ENCODE measurements at places on chromosomes 1 and 21.

DNA sequence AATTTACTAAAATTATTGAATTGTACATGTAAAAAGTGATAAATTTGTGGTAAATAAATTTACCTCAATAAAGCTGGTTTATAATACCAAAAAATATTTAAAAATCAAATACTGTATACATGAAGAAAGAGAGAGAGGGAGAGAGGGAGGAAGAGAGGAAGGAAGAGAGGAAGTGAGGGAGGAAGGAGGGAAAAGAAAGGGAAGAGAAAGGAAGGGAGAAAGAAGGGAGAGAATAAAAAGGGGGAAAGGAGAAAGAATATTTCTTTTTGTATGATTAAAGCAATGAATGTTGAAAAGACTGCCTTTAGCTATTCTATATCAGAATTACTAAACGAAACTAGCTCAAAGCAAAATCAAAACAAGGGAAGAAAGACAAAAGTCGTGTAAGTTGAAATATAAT, 150.0 kb downstream of the LRIG2 start:
- no peak for DNase-seq

DNA sequence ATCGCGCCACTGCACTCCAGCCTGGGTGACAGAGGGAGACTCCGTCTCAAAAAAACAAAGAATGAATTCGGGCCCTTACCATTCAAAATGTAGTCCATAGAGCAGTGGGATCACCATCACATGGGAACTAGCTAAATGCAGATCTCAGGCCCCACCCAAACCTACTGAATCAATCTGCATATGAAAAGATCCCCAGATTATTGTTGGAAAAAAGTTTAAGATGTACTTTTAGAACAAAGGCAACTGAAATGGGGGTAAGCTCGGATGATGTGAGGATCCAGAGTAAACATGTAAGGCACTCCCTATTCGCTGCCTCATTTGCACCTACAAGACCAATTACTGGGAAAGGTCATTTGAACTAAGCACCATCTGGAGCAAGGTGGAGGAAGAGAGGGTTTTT, 803 bp upstream of the FLAD1 start:
- DNase-seq: no peak

DNA sequence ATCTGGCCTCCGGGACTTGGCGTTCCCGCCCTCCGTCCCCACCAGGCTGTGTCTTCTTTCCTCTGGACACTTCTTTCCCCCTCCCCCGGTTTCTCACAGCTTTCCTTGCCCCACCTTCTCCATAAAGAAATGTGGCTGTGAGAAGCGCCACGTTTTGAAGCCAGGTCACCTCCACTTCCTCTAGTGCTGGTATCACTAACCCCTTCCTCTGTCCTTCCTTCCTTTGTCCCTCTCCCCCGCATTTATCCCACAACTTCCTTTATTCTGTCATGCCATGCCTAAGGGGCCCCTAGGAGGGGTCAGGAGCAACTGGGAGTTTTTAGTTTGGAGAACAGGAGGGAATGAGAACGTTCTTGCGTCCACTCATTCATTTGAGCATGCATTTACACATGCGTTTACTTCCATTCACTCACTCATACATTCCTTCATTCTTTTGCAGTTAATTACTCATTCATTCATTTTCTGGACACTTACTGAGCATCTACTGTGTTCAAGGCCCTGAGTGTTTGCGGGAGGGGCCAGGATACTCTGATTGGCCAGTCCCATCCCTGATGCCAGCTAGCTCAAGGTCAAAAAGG, 5.0 kb upstream of the ACOT11 start:
- DNase-seq: no peak

DNA sequence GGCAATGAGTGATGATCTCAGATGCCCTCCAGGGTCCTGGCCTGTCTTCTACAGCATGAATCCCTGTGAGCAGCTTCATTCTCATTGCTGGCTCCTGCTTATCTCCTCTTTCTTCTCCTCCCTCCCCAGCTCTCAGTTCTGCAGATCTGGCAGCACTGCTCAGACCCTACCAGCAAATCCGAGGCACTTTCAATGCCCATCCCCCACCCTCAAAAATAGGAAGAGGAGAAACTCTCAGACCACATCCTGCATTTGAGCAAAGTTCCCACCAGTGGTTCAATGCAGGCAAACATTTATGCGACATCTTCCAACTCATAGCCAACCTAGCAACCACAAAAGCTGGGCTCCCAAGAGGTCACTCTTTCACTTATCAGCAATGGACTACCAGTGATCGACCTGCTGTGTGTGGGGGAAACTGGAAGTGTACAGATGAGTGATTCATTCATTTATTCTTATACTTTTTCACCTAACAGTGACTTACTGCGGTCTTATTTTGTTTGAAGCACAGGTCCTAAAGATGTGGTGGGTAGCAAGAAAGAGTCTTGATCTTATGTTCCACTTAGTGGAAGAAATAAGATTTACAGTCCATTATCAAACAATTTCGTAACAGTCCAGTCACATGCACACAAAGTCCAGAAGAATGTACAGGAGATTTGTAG, 5.8 kb upstream of the CHI3L2 start:
- DNase-seq: no peak

GRCh38 chr21:17799414-17800164, 19.6 kb downstream of the C21orf91 start:
- no peak for DNase-seq

DNA sequence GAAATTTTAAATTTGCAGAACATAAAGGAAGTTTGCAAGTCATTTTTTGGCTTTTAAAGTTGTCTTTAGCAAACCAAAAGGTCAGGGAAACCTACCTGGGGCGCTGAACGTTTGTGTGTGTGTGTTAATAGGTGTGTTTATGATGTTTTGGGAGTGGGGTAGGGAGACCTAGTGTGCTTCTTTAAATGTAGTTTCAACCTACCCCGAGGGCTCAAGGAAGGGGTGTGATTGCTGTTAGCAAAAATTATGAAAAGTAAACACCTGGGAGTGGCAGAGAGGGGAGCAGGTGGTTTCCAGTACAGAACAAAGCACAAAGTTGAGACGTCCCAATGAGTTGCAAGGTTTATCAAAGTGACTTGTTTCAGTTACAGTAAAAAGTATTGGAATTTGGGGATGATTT, 58.7 kb upstream of the WDR26 start:
- no peak for DNase-seq

DNA sequence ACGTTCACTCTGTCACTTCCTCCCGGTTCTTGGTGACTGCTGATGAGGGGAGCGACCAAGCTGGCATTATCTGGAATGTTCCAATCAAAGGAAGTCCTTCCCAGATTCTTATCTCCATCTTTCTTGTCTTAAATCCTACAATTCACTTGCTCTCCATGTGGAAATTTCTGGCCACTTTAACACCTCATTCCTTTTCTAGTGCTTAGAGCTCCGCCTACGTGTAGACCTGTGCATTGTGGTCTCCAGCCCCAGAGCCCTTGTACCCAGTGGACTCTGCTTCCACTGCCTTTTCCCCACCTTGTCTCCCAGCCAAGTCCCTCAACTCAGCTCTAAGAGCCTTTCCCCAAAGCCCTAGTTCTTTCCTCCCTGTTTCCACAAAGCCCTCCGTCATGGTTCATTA, 12.2 kb upstream of the KLHDC7A start:
- DNase-seq: no peak

- DNase-seq: no peak
Observed at GRCh38 chr1:90564164-90564563, 152.9 kb downstream of the BARHL2 start.

DNA sequence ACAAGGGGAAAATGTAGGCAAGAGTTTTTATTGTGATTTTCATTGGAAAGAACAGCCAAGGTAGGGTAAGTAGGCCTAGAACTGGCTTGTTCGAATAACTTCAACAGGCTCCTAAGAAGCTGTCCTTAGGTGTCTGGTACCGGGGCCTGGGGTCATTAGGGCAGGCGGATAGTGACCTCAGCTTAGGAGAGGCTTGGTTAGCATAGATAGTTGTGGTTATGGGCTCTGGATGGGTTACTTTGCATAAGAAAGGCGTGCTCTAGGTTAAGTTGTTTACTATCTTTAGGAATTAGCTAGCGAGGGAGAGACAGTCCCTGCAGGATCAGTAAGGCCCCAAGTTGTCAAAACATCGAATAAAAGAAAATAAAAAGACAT, 20.7 kb upstream of the HPCAL4 start:
- DNase-seq: no peak

- no peak for DNase-seq
Observed at GRCh38 chr1:29177022-29177705, 4.5 kb downstream of the SRSF4 start.

DNA sequence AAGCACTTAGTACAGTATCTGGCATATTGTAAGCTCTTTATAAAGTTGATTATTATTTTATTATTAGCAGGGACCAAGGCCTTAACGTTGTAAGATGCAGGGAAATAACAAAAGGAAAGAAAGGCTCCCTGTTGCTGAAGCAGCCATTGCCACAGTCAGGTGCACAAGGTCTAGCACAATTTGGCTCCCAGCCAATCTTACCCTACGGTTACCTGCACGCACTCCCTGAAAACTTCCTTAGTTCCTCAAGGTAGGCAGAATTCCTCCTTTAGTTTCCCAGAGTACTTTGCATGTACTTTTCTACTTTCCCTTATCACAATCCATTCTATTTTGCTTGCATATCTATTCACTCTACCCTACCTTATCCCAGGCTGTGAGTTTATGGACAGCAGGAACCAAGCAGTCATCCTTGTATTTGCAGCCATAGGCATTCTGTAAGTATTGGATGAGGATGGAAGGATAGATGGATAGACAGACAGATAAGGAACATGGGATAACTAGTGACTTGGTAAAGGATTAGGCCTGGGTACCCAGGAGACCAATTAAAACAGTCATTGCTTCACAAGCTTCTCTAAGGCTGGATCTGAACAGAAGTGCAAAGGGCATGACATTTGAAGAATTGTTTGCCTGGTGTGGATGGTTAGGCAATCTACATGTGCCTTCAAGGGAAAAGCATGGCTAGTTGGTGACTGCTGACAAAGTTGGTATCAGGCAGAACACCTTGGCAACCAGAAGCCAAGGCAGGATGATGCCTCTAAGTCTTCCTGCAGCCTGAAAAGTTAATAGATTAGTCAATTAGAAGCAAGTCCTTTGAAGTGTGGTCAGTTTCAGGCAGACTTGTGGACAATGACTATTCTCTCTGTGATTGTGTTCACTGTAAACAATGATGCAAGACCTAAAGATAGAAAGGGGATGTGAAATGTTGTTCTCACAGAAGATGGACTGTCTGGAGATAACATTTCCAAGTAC, 20.8 kb upstream of the JAK1 start:
- DNase-seq: no peak

DNA sequence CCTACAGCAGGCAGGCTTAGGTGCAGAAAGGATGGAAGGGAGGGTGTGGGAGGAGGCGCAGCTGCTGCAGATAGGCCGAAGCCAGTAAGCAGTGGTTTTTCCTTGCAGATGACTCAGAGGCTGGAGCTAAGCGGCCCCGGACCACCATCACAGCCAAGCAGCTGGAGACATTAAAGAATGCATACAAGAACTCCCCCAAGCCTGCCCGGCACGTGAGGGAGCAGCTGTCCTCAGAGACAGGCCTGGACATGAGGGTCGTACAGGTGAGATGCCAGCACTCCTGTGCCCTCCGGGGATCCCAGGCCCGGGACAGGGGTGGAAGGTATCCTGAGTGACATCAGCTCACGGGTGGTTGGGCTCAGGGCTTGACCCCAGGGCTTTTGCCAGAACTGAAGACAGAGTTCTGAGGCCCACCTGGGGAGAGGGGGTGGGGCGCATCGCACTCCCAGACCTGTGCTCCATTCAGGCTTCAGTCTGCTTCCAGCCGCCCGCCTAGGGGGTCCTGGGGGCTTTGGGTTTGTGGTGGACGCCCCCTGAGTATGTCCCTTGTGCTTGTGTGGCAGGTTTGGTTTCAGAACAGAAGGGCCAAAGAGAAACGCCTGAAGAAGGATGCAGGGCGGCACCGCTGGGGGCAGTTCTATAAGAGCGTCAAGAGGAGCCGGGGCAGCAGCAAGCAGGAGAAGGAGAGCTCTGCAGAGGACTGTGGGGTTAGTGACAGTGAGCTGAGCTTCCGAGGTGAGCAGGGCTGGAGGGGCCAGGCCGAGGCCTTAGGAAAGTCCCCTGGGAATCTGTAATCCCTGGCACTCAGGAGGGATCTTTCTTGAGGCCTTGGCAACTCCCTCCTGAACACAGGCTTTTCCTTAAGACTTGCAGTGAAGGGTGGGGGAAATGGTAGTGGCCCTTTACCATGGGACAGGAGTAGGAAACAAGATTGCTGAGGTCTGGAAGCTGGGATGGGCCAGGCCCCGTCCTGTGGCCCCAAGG, 41.5 kb downstream of the LHX4 start:
- DNase-seq: no peak

DNA sequence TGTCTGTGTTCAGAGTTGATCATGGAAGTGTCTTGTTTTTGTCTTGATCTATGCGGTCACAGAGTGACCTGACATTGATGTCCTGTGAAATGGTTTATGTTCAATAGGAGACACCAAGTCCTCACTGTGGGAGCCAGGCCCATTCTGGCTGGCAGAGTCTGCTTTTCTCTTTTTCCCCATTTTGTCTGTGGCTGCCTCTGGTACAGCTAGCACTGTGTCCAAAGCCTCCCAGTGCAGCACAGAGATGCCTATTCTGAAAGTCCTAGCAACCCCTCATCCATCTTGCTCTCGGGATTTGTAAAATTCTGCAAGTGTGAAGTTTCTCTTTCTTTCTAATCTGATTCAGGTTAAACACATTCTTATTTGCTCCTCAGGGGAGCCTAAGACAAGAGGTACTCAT, 14.3 kb downstream of the TNN start:
- DNase-seq: no peak

DNA sequence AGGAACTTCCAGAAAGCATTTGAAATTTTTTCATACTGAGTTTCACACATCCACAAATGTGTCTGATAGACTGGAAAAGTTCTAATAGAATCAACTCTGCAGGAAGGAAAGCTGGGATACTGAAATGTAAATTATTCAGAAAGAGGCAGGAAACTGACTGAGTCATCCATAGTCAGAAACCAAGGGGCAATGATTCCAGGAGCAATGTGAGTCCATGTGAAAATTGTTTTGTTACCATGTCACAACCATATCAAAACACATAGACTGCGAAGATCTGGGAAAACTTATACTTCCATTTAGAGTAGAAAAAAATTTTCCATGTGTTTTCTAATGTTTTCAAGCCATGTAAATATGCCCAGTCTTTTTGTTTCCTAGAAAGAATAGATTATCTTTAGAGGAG, 142.3 kb upstream of the TMPRSS15 start:
- no peak for DNase-seq

DNA sequence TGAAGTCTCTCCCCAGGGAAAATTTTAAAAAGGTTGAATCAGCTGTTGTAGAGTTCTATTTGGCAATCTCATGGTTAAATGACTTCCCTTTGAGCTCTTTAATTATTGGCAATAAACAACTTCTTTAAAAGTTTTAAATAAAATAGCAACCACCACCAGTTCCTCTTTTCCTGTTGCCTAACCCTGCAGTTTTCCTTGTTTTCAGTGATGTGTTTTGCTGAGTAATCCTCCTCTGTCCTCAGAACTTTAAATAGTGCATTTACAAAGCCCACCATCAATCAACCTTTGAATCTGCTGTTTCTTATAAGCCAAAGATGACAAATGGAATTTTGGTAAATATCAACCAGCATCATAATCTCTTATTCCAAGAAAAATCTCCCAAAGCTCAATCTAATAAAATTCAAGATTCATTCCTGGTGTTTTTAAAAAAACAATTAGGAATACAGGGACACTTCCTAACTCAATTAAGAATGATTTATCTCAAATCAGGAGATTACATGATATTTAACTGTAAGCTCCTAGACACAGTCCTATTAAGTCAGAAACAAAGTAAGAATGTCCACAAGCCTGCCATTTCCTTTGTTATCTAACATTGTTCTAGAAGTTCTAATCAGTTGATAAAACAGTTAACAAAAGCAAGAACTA, 14.8 kb downstream of the AVPR1B start:
- DNase-seq: no peak
